ENCODE measurements at places on chromosomes 7 and 10.

GRCh38 chr7:38728145-38728544 is 97.0 kb upstream of the AMPH start:
- DNase-seq, result no peak

- no peak for DNase-seq
These were observed 653.3 kb upstream of the PFKP start for GRCh38 chr10:2414039-2414438.

DNA sequence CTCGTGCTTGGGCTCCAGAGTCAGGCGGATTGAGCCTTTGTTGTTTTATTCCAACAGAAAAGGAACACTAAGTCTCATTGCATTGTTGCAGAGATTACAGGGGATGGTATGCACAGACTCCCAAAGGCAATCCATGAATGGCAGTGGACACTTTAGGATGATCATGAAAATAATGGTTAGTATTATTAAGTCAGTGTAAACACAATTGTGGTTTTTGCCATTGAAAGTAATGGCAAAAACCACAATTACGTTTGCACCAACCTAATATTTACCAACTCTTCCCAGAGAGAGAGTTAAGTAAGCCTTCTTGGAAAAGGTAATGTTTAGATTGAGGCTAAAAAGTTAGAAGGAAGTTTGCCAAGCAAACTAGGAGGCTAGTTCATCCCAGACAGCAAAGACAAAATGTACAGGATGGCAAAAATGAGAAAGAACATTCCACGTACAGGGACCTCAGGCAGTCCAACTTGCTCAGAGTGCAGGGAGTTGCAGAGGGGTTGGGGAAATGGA is 72.9 kb upstream of the AMPH start:
- DNase-seq, result no peak

- no peak for DNase-seq
These were observed 70.5 kb downstream of the ZNF503 start for GRCh38 chr10:75331081-75331480.

Measured in heart right ventricle (tissue), 16 donors.